ENCODE measurements at places on chromosomes 2 and 18.
A peak's percentile ranks its signal among the peaks of the same experiment; 100 is the strongest.

DNA sequence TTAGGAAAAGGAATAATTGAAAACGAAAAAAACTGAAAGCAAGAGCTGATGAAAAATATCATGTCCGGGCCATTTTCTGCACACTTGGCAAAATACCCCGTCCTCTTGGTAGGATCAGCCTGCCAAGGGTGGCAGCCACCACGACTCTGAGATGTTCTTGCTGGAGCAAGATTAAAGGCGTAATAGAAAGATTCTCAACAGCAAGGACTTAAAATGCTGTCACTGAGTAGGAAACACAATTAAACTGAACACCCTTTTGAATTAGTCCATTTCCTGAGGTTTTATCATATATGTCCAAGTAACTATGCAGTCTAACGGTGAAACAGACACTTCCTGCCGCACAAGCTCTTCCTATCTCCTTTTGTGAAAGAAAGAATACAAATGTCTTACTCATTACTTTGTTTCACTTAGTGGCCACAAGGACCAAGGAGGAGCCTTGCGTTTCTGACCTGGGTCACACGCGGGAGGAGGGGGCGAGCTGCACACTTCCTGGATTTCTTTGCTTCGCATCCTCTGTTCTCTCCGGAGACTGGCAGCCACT, 222.7 kb downstream of the PIEZO2 start:
- peak; percentile 86 for DNase-seq

DNA sequence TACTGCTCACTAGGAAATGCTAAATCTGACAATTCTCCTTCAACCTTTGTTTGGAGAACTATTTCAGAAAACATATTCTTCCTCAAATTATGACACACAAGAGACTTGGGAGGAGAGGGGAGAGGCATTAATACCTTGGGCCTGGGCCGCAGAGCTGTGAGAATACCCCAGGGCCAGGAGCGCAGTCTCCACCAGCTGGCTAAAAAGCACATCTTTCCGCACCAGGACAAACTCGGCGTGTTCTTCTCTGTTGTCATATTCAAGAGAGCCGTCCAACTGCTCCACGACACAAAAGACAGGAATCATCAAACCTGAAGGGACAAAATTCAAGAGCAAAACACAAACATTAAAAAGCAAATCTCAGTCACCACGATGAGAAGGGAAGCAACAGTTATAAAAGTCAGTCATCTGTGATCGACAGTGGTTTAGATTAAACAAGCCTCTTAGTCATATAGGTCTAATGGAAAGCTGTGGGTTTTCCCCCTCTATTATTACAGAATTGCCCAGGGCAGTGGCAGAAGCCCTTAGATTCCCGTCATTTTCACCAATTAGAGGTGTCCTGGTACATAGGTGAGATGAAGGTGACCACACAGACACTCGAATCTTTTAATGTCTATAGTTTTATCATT, 24.4 kb downstream of the SATB2 start:
- DNase-seq: peak; percentile 46

- DNase-seq: no peak
These were observed 1133.0 kb upstream of the LRRTM1 start for GRCh38 chr2:81437456-81438000.

- DNase-seq: no peak
These were observed 367.6 kb downstream of the RND3 start for GRCh38 chr2:150119819-150120218.

DNA sequence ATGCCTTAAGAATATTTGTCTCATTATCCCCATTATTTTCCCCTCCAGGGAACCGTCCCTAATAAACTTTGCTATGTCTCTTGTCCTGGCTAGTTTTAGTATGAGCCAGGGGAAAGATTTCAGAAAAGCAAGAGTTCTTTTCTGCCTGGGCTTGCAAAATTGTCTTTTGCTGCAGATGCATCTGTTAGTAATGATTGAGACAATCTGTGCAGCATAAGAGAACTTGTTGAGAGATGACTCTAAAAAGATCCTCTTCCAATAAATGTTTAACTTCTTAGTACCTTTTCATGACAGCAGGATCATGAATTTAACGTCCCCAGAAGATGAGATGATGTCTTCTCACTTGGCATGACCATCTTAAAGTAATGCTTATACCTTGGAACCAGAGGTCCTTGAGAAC, 172.5 kb upstream of the CREB1 start:
- no peak for DNase-seq

GRCh38 chr2:43701111-43701510, 24.9 kb upstream of the C1GALT1C1L start:
- DNase-seq: no peak

- no peak for DNase-seq
These were observed 1481.1 kb upstream of the ACVR2A start for GRCh38 chr2:146363731-146364130.

DNA sequence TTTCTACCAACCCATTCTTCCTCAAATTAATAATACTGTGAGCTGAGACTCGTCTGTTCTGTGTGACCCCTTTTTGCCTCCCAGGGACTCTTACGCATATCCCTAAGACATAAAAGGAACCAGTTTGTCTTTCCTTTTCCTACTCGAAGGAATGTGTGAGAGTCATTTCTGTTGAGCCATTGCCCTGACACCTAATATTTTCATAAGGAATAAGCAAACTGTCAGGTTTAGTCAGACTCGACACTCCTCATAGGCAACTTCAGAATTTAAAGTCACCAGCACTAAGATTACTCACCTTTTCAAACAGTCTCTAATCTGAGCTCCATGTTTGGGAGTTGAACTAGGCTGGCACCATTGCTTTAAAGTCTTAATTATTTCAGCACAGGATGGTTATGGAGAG, 305.5 kb downstream of the IKZF2 start:
- DNase-seq: no peak

GRCh38 chr2:147394179-147394790, 450.5 kb upstream of the ACVR2A start:
- no peak for DNase-seq

DNA sequence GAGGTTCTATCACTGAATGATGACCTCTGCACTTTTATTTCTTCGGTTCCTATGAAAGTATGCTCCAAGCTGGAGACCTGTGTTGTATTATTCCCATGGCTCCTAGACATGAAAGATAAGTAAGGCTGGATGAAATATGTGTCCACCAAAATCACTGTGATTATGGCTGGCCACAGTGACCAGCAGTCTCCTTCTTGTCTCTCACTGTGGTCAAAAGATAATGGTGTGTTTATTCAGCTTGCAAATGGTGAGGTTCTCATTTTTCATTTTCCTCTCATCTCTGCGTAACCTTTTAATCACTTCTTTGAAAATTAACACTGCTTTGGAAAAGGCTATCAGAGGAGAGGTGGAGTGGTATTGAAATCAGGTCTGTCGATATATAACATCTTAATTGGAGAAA, 107.8 kb upstream of the DAPL1 start:
- no peak for DNase-seq

DNA sequence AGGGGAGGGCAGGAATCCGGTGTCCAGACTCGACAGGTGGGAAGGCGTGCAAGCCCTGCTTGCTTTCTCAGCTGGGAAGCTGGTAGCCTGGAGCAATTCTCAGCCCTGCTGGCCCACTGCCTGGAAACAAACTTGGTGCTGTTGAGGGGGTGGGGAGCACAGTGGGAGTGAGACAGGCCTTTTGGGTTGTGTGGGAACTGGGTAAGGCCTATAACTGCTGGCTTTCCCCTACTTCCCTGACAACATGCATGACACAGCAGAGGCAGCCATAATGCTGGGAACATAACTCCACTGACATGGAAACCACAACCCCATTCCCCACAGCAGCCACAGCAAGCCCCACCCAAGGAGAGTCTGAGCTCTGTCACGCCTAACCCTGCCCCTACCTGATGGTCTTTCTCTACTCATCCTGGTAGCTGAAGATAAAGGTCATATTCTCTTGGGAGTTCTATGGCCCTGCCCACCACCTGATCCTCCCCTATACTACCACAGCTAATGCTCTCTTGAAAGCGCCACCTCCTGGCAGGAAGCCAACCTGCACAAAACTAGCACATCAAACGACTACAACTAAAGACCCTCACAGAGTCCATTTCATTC, 122.9 kb upstream of the ACVR1C start:
- DNase-seq: peak; percentile 16

- DNase-seq: no peak
These were observed 73.6 kb downstream of the VWA3B start for GRCh38 chr2:98160554-98160953.

GRCh38 chr2:45812011-45812500, 160.6 kb downstream of the PRKCE start:
- DNase-seq: no peak

- no peak for DNase-seq
These were observed 124.2 kb upstream of the CCDC68 start for GRCh38 chr18:55083461-55083860.

DNA sequence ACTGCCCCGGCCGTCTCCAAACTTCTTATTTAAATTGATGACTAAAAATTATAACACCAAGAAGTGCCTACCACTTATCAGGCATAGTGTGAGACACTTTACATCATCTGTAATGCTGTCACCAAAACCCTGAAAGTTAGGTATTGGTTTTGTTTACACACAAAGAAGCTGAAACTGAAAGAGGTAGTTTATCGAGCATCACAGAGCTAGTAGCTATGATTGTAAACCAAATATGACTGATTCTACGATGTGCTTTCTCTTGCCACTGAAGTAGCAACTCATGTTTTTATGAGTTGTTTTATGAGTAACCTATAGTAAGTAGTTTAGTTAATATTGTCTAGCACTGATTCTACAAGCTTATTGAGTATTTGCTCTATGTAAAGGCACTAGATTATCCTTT, 31.5 kb downstream of the DYNC1I2 start:
- DNase-seq: no peak

Data from Caki2 (cell line).